Thoracic aorta (tissue), 2 donors: ENCODE measurements at places on chromosomes 1 and 21.
A peak's percentile ranks its signal among the peaks of the same experiment; 100 is the strongest.

DNA sequence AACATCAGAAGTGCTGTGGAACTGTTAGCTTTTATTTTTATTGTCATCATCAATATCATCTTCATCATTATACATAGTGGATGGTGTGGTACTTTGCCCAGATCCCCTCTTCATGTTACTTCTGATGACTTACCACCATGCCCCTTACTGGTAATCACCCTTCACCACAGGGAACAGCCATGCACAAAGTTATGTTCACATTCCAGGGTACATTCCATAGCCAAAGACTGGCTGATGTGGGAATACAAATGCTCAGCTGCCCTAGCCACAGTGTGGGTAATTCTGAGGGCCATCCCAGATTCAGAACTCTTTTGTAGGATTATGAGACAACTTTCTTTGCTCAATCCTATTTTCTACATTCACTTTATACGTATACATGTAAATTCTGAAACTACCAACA lies 691.3 kb upstream of the CXADR start:
- H3K4me3 ChIP-seq: no peak overlapping the region
- H3K27me3 ChIP-seq: no peaks in the 10 kb centered on the region
- no peak overlapping the region for H3K27ac ChIP-seq

GRCh38 chr1:84156210-84156621 lies 12.1 kb downstream of the PRKACB start:
- peaks cover 7% of the 10 kb centered on the region for H3K4me1 ChIP-seq
- H3K4me3 ChIP-seq: no peak overlapping the region
- H3K36me3 ChIP-seq: no peaks in the 10 kb centered on the region
- no peaks in the 10 kb centered on the region for H3K27me3 ChIP-seq
- no peak for DNase-seq
- no peak overlapping the region for H3K27ac ChIP-seq

DNA sequence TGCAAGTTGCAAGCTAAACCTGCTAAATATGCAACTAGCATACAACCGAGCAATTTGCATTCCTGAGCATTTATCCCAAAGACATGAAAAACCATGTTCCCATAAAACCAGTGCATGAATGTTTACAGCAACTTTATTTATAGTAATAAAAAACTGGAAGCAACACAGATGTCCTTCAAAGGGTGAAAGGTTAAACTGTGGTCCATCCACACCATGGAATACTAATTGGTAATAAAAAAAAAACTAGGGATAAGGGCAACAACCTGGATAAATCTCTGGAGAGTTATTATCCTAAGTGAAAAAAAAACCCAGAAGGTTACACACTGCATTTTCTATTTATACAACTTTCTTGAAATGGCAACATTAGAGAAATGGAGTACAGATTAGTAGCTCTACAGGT lies 474.1 kb downstream of the SMYD3 start:
- H3K27ac ChIP-seq: no peak overlapping the region
- no peaks in the 10 kb centered on the region for H3K4me1 ChIP-seq
- no peaks in the 10 kb centered on the region for H3K27me3 ChIP-seq
- H3K4me3 ChIP-seq: no peak overlapping the region

DNA sequence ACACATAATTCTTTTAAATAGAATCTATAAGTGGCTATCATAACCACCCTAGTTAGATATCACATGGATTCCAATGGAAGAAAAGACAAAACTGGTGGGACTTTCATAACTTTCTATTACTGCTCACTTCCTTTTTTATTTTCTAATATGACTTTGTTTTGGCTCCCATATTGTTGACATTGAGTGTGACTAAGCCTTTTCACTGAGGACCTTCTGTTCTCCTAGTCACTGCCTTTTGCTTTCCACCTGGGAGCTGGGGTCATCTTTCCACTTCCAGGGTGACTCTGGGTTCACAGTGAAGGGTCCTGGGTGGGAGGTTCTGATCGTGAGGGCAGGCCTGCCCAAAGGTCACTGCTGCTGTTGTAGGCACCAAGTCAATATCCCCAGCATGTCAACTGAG lies 275.8 kb downstream of the TGFB2 start:
- peaks cover 3% of the 10 kb centered on the region for H3K4me1 ChIP-seq
- DNase-seq: no peak
- no peak overlapping the region for H3K4me3 ChIP-seq
- H3K36me3 ChIP-seq: no peaks in the 10 kb centered on the region
- H3K27me3 ChIP-seq: no peaks in the 10 kb centered on the region

GRCh38 chr1:50473513-50473912 lies 50.3 kb upstream of the DMRTA2 start:
- H3K4me3 ChIP-seq: no peak overlapping the region
- H3K4me1 ChIP-seq: no peaks in the 10 kb centered on the region
- no peaks in the 10 kb centered on the region for H3K36me3 ChIP-seq
- no peak overlapping the region for H3K27ac ChIP-seq
- no peaks in the 10 kb centered on the region for H3K27me3 ChIP-seq

DNA sequence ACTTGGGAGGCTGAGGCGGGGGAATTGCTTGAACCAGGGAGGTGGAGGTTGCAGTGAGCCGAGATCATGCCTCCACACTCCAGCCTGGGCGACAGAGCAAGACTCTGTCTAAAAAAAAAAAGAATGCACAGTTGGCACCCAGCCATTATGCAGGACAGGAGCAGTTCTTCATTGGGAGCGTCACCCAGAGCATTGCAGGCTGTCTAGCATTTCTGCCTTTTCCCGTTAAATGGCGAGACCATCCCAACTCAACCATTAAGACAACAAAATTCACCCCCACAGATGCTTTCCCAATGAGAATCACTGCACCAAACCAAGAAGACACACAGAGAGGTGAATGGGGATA lies 105.8 kb downstream of the EDEM3 start:
- no peaks in the 10 kb centered on the region for H3K36me3 ChIP-seq
- peak overlapping the region; percentile 18 for H3K4me3 ChIP-seq
- H3K4me1 ChIP-seq: peaks cover 26% of the 10 kb centered on the region
- no peaks in the 10 kb centered on the region for H3K27me3 ChIP-seq

DNA sequence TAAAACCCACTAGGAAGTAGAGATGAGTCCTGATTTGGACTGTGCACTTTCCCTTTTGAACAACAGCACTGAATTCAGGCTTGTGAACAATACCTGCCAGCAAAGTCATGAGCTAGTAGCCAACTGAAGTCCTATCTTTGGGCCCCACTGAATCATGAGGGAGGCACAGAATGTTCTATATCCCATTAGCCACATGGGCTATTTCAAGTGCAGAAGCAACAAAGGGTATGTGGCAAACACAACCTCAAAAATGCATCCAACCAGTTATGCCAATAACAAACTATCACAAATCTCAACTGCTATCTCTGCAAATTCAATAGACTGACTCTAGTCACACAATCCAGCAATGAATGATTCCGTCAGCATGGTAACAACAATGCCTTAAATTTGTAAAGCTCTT lies 276.0 kb downstream of the MRPL39 start:
- no peak overlapping the region for H3K27ac ChIP-seq
- no peak for DNase-seq
- H3K36me3 ChIP-seq: no peaks in the 10 kb centered on the region
- no peaks in the 10 kb centered on the region for H3K4me1 ChIP-seq
- H3K4me3 ChIP-seq: no peak overlapping the region
- no peaks in the 10 kb centered on the region for H3K27me3 ChIP-seq

GRCh38 chr1:51622455-51622913 lies 5.6 kb downstream of the OSBPL9 start:
- H3K4me3 ChIP-seq: peak overlapping the region; percentile 26
- H3K27ac ChIP-seq: peak overlapping the region; percentile 71
- H3K36me3 ChIP-seq: no peaks in the 10 kb centered on the region

- no peak for DNase-seq
- H3K27ac ChIP-seq: no peak overlapping the region
- H3K4me3 ChIP-seq: no peak overlapping the region
- H3K27me3 ChIP-seq: no peaks in the 10 kb centered on the region
- H3K36me3 ChIP-seq: no peaks in the 10 kb centered on the region
- H3K4me1 ChIP-seq: peaks cover 7% of the 10 kb centered on the region
These were observed 11.2 kb upstream of the ABCA4 start for GRCh38 chr1:94132111-94132510.

DNA sequence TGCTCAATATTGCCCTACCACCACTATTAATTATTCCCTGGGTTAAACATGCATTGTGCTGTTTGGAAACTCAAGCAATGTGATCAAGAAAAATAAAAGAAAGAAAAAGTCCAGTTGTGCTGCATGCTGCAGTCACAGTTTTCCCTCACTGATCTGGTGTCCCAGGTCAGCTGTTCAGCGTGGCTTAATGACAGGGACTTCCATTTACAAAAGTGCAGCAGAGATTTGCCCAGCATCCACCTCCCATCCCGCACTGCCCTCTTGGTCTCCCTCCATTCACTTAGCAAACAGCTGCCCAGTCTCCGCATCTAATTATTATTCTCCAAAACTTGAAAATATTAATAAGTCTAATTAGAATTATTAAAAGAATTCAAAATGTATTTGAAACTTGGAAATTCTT lies 2.0 kb upstream of the OR2T4 start:
- no peak overlapping the region for H3K4me3 ChIP-seq
- H3K27ac ChIP-seq: no peak overlapping the region
- no peaks in the 10 kb centered on the region for H3K36me3 ChIP-seq
- DNase-seq: no peak
- no peaks in the 10 kb centered on the region for H3K27me3 ChIP-seq
- H3K4me1 ChIP-seq: no peaks in the 10 kb centered on the region

GRCh38 chr21:31442339-31442738 lies 98.3 kb upstream of the TIAM1 start:
- no peak overlapping the region for H3K27ac ChIP-seq
- H3K27me3 ChIP-seq: no peaks in the 10 kb centered on the region
- no peak for DNase-seq

DNA sequence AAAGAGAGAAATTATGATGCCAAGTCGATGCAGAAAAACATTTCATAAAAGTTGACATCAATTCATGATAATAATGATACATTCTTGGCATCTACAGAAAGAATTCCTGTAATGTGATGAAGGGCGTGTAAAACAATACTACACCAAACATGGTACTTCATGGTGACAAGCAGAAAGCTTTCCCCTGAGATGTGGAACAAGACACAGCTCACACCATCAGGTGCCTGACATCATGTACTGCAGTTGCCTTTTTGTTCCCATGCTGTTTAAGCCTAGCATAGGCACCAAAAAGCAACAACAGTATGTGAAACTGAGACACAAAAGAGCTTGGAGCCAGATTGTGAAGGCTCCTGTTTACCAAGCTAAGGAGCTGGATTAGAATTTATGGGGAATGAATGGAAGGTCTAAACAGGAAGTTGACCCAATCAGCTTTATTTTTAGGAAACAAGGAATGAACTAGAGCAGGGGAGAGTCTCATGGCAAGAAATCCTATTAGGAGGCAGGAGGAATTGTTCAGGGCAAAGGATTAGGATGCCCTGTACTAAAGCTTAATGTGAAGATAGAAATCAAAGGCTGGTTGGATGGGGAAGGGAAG lies 67.2 kb downstream of the SYDE2 start:
- no peak for DNase-seq
- no peaks in the 10 kb centered on the region for H3K36me3 ChIP-seq
- H3K27me3 ChIP-seq: no peaks in the 10 kb centered on the region
- H3K4me3 ChIP-seq: no peak overlapping the region
- H3K4me1 ChIP-seq: no peaks in the 10 kb centered on the region

DNA sequence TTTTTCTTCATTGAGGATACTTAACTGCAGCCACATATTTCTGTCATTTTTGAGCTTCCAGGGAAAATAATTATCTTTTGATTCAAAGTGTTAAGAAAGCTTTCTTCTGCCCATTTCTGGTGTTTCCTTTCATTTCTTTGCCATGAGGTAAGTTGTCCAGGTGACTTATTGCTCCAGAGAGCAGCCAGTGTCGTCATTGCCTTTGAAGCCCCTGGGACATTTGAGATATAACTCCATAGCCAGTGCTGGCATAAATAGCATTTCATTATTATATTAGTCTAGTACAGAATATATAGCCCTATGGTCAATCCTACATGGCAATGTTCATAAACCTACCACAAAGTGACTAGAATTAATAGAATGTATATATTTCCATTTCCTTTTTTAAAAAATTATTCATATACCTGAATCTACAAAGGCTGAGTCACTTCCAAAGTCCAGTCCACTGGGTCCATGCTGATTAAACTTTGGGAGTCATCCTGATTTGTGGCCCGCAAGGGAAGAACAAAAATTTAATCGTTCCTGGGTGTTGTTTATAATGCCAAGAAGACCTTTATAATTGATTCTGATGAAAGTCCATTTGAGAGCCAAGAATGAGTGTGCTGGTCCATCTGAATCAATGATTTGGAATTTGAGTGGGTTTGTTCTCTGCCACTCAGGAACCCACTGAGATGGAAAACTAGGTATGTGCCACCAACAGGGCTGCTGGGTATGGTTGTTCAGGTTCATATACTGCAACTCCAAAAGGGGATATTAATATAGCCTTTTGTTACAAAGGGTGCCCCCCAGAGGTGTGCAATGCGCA lies 221.8 kb upstream of the PLXNA2 start:
- no peak for DNase-seq
- no peaks in the 10 kb centered on the region for H3K27me3 ChIP-seq
- H3K27ac ChIP-seq: no peak overlapping the region
- no peak overlapping the region for H3K4me3 ChIP-seq
- H3K4me1 ChIP-seq: no peaks in the 10 kb centered on the region

DNA sequence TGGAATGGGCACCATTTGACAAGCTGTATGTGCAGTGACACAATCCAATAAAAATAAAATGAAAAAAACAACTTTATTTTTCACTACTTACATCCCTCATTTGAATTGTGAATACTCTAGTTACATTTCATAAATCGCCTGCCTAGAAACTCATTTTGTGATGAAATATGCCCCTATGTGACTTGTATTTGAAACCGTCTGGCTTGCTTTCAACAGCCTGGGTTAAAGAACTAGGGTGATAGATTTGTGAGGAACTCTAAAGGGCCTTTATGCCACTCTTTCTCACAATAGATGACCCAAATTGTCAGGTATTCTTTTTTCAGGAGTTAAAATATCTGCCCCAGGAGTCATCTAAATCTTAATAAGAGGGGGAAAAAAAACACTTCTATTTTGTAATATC lies 137.9 kb downstream of the DAB1 start:
- H3K4me1 ChIP-seq: no peaks in the 10 kb centered on the region
- no peak for DNase-seq
- no peaks in the 10 kb centered on the region for H3K27me3 ChIP-seq
- no peak overlapping the region for H3K27ac ChIP-seq
- no peak overlapping the region for H3K4me3 ChIP-seq
- no peaks in the 10 kb centered on the region for H3K36me3 ChIP-seq

DNA sequence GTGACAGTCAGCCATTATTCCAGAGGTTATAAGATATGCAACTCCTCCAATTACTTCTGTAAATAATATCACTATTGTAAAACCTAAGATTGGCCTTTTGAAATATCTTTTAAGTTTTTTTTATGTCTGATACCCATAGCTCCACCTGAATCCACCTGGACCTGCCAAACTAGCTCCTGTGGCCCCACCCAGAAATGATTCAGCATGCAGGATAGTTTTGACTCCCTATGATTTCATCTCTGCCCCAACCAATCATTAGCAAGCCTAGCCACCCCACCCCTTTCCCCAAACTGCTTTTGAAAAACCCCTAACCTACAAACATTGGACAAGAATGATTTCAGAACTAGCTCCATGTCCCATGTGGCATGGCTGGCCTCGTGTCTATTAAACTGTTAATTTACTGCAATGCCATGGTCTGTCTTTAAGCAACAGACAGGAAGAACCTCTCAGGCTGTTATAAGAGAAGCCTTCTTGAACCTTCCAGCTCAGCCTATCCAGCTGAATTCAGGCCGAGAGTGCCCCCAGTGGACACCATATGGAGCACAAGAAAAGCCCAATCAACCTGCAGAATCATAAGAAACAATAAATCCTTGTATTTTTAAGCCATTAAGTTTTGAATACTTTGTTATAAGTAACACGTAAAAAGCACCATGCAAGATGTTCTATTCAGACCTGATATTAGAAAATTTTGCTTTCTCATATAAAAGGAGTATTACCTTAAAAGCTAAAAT lies 263.0 kb upstream of the ZRANB2 start:
- no peak overlapping the region for H3K4me3 ChIP-seq
- H3K36me3 ChIP-seq: no peaks in the 10 kb centered on the region
- no peaks in the 10 kb centered on the region for H3K4me1 ChIP-seq
- DNase-seq: no peak
